ENCODE measurements at places on chromosomes 13 and 19.
A peak's percentile ranks its signal among the peaks of the same experiment; 100 is the strongest.

DNA sequence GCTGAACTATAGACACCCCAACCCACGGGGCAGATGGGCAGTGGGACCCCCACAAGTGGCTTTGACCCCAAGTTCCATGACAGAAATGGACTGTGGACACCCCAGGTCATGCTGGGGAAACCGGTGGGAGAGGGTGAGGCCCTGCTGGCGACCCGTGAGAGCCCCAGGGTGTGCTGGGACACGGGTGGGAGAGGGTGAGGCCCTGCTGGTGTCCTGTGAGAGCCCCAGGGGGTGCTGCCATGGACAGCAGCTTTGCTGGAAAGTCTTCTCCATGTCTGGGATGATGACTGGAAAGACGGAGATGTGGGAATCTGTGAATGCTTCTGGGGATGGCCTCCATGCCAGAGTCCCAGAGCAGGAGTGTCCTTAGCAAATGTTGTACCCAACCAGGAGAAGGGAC is 148.4 kb downstream of the URI1 start:
- no peak for DNase-seq

DNA sequence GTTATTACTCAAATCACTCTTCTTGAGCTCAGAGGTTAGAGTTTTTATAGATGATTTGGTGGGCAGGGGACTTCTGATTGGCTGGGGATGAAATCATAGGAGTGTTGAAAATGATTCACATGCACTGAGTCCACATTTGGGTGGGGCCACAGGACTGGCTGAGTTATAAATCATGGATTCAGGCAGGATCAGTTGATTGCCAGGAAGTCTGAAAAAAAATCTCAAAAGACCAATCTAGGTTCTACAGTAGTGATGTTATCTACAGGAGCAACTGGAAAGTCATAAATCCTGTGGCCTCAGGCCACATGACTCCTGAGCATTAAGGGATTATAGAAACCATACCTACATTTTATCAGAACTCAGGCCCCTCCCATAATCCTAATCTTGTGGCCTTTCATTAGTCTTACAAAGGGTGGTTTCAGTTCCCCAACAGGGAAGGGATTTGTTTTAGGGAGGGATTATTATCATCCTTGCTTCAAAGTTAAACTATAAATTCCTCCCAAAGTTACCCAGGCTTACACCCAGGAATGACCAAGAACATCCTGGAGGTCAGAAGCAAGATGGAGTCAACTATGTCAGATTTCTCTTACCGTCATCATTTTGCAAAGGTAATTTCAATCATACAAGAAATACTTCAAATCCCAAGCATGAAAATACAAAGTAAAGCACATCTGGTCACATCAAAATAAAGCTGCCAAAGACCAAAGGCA is 5.6 kb upstream of the CCDC70 start:
- DNase-seq: no peak

DNA sequence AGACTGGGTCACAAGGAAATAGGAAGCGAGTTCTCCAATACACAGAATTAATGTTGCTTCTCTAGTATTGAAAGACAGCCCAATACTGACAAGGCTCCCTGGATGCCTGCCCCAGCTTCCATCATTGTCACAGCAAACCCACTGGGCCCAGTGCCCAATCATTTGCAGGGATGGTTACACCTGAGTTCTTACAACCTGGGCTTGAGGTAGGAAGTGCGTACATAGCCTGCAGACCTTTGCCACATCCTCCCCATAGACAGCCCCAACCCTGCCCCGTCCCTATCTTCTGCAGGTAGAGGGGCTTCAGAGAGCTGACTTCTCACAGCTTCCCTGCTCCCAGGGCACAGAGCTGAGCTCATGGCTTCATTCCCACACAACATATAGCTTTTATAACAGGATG is 108.1 kb upstream of the UBL3 start:
- DNase-seq: no peak

DNA sequence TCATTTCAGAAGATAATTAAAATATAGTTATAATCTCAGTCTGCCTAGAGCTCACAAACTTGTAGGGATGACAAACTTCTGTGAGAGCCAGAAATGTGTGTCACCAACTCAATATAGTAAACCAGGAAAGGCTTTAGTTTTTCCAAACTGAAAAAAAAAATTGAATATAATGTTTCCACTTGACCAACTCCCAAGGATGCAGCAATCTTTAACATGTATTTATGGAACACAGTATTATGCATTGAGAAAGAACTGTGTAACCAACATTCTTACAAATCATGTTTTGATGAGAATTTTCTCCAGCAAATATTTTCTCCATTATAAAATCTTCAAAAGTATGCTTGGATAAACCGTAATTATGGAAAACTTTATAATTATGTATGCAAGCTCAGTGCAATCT is 50.1 kb upstream of the KLF12 start:
- no peak for DNase-seq

GRCh38 chr19:38946229-38947010 is 15.7 kb downstream of the MRPS12 start:
- DNase-seq: no peak

GRCh38 chr13:52454459-52454819 is 839 bp upstream of the CKAP2 start:
- no peak for DNase-seq

- DNase-seq: no peak
These were observed 940 bp upstream of the DCUN1D2 start for GRCh38 chr13:113491418-113491883.

DNA sequence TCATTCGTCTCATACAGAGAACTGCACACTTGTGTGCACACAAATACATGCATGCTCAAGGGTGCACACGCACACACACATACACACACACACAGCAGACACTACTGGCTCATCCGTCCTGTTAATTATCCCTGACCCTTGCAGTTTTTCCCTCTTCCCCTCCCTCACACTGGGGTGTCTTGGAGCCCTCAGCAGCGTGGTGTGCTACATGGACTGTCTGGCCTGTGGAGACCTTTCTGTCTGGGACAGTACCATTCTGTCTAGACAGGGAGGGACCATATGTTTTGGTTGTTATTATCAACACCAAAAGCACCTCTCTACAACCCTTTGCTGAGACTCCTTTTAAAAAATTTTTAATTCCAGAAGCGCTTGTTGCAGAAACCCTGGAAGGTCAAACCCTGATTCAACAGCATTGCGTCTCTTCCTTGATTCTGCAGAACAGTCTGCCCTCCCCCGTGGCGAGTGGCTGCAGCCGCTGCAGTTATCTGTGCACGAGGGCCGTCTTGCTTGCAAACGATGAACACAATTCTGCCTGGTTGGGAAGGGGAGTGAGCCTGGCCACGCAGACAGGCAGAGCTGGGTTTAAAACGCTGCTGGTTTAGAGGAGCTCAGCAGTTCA is 374.0 kb downstream of the IRS2 start:
- DNase-seq: no peak

DNA sequence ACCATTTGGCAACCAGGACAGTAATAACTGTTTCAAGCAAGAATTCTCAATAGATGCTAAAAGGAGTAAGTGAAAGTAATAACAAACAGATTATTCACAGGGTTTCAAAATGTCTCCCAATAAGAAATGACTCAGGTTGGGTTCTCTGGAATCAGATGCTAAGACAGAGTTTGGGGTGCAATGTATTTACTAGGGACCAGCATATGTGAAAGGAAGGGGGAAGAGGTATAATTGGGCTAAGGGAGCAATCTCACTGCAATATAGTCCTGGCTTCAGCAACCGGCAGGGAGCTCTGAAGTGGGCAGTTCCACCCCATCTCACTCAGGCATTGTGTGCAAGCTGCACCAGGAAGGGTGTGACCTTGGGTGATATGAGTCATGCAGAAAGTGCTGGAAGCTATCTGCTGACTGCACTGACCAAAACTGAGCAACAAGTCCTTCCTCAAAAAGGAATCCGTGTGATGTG is 23.4 kb downstream of the ZDHHC20 start:
- peak; percentile 27 for DNase-seq

GRCh38 chr19:45529420-45529785 is 22.1 kb downstream of the VASP start:
- no peak for DNase-seq

Measured in stimulated activated CD8-positive, alpha-beta memory T cell treated with anti-CD3 and anti-CD28 coated beads, Interleukin-12 subunit alpha, Interleukin-12 subunit beta, amount 100 ng/mL, for 1 hour (primary cell).